ENCODE measurements at places on chromosomes 11 and 22.

DNA sequence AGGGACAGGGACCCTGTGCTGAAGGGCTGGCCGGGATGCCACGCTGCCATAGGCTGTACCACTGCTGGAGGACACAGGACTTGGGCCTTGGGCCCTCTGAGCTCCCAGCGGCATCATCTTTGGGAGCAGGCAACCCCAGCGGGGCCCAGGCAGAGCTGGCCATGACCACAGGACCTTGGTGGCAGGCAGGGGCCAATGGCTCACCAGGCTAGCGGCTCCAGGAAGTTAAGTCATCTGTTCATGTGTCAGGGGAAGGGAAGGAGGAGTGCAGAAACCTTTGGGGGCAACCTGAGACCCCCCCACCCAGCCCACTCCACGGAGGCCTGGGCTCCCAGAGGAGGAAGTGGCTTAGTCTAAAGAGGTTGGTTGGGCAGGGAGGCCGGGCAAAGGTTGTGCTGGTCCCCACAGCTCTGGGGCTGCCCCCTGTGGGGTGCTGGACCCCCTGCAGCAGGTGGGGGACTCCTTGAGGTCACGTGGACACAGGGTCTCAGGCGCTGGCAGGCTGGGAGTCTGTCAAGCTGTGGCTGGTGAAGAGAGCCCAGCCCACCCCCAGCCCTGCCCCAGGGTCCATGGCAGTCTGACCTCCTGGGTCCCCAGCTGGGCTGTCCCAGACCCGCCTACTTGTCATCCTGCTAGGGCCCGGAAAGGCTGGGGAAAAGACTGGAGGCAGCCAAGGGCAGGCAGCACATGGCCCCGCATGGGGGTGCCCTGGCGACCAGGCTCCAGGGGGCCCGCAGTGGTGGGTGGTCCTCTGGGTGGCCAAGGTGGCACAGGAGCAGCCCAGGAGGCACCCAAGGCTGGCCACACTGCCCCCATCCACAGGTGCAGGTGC, 184.3 kb downstream of the IGLL1 start:
- no peak for DNase-seq

GRCh38 chr11:119912229-119912628, 183.2 kb upstream of the NECTIN1 start:
- DNase-seq, result no peak

- DNase-seq, result no peak
These were observed 33.5 kb downstream of the ETS1 start for GRCh38 chr11:128553662-128554362.

- no peak for DNase-seq
These were observed 60.9 kb upstream of the BMAL1 start for GRCh38 chr11:13216711-13217075.

GRCh38 chr11:47860536-47860935, 12.4 kb upstream of the NUP160 start:
- DNase-seq, result no peak

DNA sequence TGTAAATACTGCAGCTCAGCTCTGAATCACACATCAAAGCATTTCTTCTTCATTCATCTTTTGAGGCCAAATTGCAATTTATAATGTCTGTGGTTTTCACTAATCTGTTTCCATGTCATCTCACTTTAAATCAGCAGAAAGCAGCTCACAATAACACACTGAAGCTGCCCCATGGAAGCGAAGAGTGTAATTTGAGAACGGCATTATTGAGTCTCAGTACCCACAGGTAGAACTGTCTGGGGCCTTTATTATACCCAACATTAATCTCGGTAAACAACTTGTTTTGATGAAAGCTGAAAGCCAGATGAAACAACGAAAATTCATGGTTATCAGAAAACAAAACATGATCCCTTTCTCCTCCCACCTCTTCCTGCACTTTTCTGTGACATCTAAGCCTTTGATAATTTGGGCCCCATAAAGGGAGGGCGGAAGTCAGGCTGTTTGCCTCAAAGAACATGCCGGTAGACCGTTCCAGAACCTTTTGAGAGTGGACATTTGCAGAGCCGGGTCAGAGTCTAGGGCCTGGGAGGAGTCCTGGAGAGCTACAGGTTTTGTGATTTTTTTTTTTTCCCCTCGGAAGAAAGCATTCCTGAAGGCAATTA, 68.2 kb upstream of the SESN3 start:
- no peak for DNase-seq

All from activated CD4-positive, CD25-positive, alpha-beta regulatory T cell treated with anti-CD3 and anti-CD28 coated beads, Interleukin-2, amount 50 U/mL, for 72 hours (primary cell).